Glutamatergic neuron (in vitro differentiated cells): ENCODE measurements at places on chromosomes 11 and 22. TPM values are rescaled to one million over a fixed set of nuclear protein-coding genes. Genes with fewer than 3 reads are reported as not detected.

The CNGA4 gene
- total RNA-seq: not detected

The NEFH gene
- 27.1 TPM for total RNA-seq

The SLC1A2 gene
- 54.3 TPM for total RNA-seq

The LRRC32 gene
- 0.39 TPM for total RNA-seq

The RPL3 gene
- 1,061 TPM for total RNA-seq

The SCN2B gene
- total RNA-seq: 0.39 TPM

The NLRP10 gene
- not detected for total RNA-seq

The TUB gene
- 2.8 TPM for total RNA-seq

The DBX1 gene
- 0.29 TPM for total RNA-seq

The PKNOX2 gene
- total RNA-seq: 8.7 TPM

The CCDC15 gene
- 2.8 TPM for total RNA-seq

The FGF4 gene
- 0.37 TPM for total RNA-seq

The MAP6 gene
- 313 TPM for total RNA-seq

The OR5D16 gene
- total RNA-seq: not detected

The CATSPER1 gene
- total RNA-seq: not detected

DNA sequence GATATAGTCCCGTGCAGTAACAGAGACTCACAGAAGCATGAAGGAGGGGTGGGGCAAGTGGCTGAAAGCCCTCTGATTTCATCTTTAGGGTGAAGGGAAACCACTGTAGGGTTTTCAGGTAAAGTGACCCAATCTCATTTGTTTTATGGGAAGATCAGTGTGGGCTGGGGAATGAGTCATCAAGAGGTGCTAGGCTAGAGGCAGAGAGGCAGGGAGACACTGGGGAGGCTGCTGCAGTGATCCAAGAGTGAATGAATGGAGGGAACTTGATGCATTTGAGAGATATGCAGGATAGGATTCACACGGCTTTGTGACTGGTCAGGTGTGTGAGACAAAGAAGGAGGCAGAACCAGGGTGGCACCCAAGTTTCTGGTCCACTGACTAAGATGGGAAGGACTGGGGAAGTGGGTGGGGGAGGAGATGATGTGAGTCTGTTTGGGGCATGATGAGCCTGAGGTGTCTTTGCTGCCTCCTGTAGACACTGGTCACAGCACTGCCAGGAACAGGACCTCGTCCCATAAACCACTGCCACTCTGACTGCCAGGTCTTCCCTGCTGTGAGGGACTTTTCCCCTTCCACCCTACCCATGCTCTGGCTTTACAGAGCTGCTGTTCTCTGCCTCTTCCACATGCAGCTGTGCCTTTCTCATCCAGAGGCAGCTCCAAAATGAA, 239.0 kb downstream of the TENM4 start:
- DNase-seq: no peak

DNA sequence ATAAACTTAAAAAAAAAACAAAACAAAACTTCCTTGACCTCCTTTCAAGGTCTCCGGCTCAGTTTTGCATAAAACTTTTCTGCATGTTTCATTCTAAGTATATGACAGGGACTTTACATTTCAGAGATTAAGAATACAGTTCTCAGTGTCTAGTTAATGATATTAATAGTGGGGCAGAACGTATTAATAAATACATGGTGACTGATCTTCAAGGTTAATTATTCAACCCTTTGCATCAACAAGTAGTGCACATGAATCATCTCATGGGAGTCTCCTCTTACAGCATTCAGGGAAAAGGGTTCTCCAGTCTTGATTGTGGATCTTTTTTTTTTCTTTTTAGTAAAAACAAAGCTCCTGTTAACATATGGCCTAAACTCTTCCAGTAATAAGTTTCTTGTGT, 146.8 kb downstream of the KIRREL3 start:
- no peak for DNase-seq

DNA sequence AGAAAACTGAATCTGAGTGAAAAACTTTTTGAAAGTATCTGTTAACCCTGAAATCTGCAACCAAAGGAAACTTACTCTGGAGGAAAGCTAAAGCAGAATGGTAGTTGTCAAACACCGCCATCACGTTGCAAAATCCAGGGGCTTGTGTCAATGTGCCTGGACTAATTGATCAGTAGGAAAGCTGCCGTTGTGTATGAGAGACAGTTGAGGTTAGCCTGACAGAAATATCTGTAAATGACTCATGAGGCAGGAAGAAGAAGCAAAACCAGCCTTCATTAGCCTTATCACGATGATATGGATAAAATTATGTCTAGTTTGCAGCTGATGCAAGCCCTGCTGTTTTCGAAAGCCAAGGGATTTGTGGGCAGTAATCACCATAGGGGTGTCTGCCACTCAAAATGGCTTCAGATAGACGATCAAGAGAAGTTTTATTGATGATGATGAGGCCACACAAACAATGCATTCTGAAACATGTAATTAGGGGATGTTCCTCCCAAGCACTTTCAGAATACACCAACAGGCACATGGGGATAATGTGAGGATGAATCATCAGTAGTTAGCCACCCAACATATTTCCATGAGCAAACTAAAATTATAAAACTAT, 8.9 kb downstream of the SCGB1A1 start:
- DNase-seq: no peak

- peak; percentile 38 for DNase-seq
These were observed 56.5 kb upstream of the SHISAL1 start for GRCh38 chr22:44369293-44369661.

GRCh38 chr11:29025001-29025400, 916.8 kb downstream of the METTL15 start:
- no peak for DNase-seq

- DNase-seq: no peak
These were observed 75.3 kb downstream of the ARFGAP2 start for GRCh38 chr11:47101406-47101805.

DNA sequence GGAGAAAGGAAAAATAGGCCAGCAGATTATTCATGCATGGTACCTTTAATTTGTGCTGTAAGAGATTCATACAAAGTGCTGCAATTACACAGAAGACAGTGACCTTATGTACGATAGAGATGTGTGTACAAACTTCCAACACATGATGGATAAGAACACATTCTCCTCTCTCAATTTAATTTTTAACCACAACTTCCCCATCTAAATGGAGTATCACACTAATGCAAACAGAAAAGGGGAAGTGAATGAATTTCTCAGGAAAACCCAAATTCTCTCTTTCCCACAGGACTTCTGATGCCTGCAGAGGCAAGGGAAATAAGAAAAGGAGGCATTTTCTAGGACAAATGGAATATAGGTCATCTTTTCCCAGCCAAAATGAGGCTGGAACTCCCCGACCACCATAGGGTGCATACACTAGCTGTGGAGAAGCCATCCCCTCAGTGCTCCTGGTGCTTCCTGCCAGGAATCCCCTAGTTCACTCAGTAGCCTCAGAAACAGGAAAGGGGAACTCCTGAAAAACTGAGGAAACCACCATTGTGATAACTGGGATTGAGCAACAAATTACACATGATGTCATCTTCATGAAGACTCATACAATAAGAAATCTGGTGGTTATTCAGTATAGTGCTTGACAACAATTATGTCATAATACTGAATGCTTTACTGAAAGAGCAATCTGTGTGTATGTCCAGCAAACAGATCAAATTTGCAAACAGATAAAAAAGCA, 22.4 kb downstream of the MMP10 start:
- DNase-seq: no peak

GRCh38 chr11:11306855-11307254, 46.2 kb downstream of the CSNK2A3 start:
- no peak for DNase-seq

DNA sequence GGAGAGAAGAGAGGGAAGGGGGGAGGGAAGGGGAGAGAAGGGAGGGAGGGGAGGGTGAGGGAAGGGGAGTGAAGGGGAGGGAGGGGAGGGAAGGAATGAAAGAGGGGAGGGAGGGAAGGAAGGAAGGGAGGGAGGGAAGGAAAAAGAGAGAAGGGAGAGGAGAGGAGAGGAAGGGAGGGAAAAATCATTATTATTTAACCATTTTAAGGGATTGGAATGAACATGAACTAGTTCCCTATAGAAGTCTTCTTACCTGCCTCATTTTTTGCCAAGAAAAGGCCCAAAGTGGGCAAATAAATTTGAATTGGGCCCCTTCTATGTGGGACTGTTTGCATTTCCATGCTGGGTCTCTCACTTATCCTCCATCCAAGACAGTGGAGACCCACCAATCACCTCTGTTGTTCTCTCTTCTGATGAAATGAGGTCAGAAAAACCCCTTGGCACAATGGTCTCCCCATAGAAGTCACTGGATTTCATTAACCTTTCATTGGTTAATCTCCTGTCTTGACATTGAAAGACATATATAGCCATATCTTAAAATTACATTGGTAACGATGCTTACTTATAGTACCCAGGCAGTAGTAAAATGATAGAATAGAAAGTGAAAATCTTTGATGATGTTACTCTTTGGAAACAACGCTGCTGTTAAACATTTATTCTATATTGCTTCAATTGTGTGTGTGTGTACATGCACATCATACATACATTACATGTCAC, 80.1 kb upstream of the ASPHD2 start:
- DNase-seq: no peak

DNA sequence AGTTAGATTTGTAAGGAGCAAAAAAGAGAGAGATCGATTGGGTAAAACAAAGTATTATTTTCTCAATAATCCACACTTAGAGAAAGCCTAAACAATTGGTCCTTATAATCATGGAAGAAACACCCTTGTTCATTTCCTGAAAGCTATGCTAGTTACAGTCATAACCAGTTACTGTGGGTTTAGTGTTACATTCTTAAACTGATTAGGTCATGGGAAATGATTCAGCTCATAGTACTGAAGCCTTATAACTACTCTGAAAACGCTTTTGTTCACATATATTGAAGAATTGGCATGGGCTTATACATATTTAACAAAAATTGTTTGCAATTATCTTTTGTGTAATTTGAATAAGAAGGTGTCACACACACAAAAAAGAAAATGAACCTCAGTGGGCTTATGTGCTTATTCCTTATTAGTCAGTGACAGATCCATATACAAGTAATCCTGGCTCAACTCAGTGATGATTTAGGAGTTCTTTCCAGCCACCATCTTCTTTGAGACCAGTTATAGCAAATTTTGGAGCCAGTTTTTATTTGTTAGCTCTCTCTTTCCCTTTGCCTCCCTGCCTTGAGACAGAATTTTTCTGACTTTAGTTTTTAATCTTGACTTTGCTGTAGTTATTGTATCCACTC, 198.5 kb upstream of the CTSC start:
- no peak for DNase-seq

- no peak for DNase-seq
These were observed 68.2 kb downstream of the GUCY1A2 start for GRCh38 chr11:106950067-106950491.

DNA sequence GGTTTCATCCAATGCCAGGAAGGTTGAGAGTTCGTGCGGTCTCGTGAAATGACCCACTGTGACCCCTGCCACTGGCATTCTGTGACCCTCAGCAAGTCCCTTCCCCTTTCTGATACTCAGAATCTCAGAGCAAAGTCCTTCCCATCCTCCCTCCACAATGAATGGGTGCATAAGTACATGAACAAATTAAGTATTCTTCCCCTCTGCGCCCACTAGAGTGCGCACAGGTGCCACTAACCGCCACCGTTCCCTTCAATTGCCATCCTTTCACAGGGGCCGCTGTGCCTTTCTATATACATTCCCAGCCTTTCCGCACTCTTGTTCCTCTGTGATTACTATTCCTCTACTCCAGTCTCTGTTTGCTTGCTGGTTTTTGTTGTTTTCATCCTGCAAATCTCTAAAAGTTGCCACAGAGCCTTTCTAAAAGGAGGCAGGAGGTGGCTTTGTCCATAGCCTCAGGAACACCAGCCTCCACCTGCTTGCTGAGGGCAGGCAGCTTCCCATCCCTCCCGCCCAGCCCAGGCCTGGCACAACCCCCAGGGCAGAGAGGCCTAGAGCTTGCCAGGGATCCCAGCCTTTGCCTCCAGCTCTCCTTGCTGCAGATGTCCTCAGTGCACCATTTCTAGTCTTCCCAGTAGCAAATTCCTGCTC, 6.7 kb upstream of the AP1B1 start:
- peak; percentile 77 for DNase-seq

GRCh38 chr11:12185914-12186313, 75.5 kb downstream of the MICAL2 start:
- DNase-seq: no peak

GRCh38 chr22:46233231-46233630, 16.9 kb downstream of the CDPF1 start:
- DNase-seq: peak; percentile 55

GRCh38 chr11:44618561-44619425, 53.3 kb downstream of the CD82 start:
- no peak for DNase-seq

GRCh38 chr11:35812828-35813227, 131.0 kb upstream of the LDLRAD3 start:
- no peak for DNase-seq

DNA sequence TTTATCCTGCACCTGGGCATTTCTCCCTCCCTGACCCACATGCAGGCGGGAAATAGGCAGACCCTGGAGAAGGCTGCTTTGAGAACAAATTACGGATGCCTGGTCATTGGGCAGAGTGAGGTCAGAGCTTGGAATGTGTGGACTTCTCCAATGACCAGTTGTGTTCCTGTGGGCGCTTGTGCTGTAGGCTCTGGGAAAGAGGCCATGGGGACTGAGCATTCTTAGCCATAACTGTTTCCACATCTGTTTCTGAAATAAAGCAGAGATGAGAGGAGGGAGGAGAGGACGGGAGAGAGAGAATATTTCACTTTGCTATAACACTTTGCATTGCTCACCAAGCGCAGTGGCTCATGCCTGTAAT, 11.2 kb upstream of the TMEM184B start:
- no peak for DNase-seq

DNA sequence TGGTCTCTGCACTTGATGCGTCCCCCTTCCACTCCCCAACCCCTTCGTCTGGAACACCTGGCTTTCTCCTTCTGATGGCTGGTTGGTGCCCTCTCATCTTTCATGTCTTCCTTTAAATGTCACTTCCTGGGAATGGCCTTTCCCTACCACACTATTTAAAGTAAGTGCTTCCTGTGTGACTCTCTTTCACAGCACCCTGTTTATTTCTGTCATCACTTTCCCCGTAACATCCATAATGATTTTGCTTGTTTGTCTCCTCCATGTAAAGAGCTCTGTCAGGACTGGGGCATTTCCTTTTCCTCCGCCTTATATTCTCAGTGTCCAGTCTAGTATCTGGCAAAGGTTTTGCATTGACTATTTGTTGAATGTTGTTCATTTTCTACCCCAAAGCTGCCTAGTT, 143.0 kb downstream of the DBX1 start:
- DNase-seq: no peak

GRCh38 chr11:18775492-18776292, 15.9 kb downstream of the PTPN5 start:
- DNase-seq: peak; percentile 89

GRCh38 chr22:34851918-34852662, 213.9 kb upstream of the ISX start:
- DNase-seq: peak; percentile 60

- peak; percentile 84 for DNase-seq
These were observed 13.9 kb downstream of the OTUB1 start for GRCh38 chr11:64000026-64000739.

DNA sequence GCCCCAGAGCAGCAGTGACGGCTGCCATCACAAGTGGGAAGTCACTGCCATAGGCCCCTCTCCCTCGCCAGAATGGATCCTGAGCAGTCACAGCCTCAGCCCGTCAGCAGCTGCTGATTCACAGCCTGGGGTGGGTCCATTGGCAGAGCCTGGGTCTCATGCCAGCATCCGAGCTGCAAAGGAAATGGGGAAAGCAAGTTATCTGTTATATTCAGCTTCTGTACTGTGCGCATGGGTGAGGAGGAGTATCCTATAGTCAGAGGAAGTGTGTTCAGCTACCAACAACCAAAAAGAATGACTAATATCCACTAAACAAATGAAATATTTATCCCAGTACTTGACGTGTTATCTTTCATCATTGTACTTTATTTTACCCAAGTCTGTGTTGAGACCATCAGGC, 119.7 kb downstream of the RCN1 start:
- DNase-seq: no peak
